Right atrium auricular region (tissue), 2 donors: ENCODE measurements at places on chromosomes 1 and 21.
A peak's percentile ranks its signal among the peaks of the same experiment; 100 is the strongest.

- peak; percentile 77 for DNase-seq
These were observed 23.2 kb downstream of the INTS7 start for GRCh38 chr1:212012034-212012740.

DNA sequence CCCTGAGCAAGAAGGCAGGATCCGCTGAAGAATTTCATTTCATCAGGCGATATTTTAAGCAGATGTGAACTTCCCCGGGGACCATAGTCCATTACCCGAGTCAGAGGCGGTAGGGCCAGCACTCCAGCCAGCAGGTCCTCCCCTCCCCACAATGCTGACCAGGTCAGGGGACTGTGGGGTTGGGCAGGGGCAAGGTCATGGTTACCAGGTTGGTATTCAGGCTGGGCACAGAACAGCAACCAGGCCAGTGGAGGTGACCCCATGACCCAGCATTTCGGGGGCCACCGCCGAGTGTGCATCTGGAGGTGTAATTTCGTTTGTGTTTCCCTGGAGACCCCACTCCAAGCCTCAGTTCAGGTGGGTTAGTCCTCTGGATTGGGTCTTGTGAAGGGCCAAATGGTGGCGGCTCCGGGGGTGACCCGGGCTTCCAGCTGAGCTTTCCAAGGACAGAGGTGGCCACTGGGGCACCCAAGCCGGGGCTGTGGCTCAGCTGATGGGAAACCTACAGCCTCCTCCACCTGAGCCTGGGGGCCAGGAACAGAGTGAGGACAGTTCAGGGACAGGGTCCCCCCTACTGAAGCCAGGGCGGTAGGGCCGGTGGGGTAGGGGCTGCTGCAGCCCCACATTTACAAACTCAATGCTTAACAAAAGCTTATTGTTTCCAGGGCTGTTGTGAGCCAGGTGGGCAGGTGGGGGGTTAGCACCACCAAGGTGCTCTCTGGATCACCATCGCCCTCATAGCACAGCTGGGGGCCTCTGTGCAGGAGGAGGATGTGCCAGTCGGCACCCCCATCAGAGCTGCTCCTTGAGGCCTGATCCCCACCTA is 2.8 kb downstream of the PRDM16 start:
- no peak for DNase-seq

- DNase-seq: no peak
These were observed 6.9 kb downstream of the CAMK1G start for GRCh38 chr1:209590405-209590804.

GRCh38 chr1:208691012-208691411 is 446.8 kb upstream of the PLXNA2 start:
- no peak for DNase-seq

GRCh38 chr1:159880430-159880829 is 18.0 kb upstream of the VSIG8 start:
- no peak for DNase-seq

DNA sequence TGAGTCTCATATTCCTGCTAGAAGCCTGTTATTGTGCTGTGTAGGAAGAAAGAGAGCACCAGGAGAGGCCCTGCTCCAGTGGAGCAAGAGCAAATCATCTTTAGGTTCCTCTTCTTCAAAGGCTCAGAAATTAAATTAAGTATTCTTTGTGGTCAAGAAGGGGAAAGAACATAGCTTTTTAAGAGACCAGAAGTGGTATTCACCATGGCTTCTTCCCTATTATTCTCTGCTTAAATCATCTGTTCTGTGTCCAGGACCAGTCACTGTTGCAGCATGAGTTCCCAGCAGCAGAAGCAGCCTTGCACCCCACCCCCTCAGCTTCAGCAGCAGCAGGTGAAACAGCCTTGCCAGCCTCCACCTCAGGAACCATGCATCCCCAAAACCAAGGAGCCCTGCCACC is 1.1 kb downstream of the SPRR1B start:
- DNase-seq: no peak

GRCh38 chr1:63701187-63701586 is 72.6 kb upstream of the ROR1 start:
- no peak for DNase-seq

DNA sequence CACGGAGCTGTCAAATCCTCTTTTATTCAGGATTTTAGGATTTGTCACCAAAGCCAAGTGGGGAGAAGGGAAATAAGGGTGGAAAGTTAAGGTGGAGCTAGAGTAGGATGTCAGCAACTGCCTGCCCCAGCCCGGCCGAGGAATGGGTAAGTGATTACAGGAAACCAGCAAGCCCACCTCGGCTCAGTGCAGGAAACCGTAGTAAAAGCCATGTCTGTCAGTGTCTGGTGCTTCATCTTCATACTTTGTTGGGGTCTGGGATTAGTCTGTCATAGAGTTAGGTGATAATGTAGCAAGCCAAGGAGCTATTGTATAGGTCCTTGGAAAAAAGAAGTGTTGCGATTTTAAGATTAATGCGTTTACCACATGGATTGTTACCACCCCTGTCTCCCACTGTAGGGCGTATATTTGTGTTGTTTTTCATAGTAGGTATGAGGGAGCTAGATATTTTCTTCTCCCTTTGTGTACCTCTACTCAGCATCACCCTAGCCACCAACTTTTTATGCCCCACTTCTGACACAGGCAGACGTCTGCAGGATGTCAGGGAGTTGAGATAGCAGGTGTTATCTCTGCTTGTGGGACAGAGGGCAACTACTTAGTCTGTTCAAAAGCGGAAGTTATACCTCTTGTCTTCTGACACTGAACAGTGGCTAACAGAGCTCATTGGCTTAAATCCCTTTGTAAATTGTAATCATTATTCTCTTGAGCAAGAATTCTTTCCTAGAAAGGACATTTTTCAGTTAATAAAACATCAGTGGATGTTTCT is 253.7 kb downstream of the HHAT start:
- no peak for DNase-seq

- DNase-seq: no peak
These were observed 920 bp downstream of the MTR start for GRCh38 chr1:236795757-236796667.

DNA sequence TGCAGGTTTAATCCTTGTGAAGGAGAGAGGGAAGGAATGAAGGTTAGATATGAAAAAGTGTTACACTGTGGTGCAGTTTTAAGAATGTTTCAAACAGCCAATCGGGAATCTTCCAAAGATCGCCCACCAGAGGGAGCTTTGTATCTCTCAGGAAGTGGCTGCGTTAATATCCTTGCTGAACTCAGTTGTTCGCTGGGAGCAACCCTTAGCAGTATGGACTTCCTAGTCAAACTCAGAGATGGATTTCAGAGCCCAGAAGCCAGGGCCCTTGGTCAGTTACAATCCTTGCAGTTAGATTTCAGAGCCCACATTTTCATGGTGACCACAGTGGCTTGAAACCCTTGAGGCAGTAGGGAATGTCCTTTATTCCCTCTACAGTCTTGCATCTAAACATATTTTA is 136.2 kb downstream of the NTNG1 start:
- no peak for DNase-seq

- DNase-seq: no peak
These were observed 3.1 kb downstream of the SLC5A9 start for GRCh38 chr1:48225579-48225978.

DNA sequence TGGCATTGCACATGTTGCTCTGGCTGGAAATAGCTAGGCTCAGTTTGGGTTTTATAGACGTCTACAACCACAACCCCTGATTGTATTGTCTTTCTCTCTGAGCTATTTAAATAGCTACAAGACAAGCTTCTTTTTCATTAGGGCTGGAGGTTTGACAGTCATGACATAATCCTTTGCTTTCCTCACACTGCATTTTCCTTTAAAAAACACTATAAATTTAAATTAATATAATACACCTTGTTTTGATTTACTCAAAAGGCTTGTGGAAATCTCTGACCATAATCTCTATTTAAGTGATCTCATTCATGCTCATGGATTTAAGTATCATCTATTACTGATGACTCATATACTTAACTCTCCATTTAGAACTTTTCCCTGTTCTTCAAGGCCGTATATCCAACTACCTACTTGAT is 50.4 kb upstream of the PTGFR start:
- no peak for DNase-seq

- DNase-seq: no peak
These were observed 64.6 kb downstream of the UBIAD1 start for GRCh38 chr1:11337580-11338073.

DNA sequence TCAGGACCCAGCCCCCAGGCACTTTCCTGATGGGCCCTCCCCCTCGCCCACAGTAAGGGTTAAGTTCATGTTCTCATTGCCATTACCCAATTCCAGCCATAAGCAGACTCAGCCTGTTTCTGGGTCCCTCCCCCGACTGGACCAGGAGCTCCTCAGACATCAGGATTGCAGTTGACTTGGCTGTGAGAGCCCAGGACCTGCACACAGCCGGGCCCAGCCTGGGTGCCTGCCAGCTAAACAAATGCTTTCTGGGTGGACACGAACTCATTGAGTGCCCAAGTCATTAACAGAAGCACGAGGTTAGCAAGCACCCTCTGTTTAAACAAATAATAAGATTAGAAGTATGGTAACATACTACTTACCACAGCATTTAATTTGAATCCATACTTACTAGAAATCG is 147.9 kb upstream of the POU3F1 start:
- no peak for DNase-seq

DNA sequence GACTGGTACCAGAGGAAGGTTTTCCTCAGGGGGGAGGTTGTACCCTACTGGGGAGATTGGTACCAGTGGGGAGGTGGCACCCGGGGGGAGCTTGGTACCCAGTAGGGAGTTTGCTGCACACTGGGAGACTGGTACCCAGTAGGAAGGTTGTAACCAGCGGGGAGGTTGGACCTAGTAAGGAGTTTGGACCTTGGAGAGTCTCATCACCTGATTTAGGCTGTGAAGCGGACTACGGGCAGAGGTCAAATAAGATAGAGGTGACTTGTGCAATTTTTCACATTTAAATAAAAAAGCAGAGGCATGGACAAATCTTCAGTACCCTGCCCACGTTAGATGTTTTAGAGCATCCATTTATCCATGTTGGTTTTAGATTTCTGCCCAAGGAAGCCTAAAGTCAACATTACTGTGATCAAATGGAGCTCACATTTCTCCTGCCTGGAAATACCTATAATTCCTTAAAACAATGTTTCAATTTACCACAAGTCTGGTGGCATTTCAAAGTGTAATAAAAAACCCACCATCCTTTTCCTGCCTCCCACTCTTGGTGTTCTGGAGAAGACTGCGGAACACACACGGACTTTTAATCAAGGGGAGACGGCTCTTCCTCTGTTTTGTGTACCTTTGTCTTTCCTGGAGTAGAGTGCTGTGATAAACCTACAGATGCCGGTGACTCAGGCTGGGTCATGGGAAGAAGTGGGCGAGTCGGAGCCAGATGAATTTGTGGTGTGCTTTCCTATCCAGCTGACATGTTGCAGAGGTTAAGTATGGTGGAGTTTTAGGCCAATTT is 36.2 kb upstream of the MRPS6 start:
- DNase-seq: no peak

GRCh38 chr1:47477595-47478080 is 39.8 kb downstream of the FOXD2 start:
- DNase-seq: no peak

- no peak for DNase-seq
These were observed 240.9 kb downstream of the CAMTA1 start for GRCh38 chr1:7026169-7026568.

DNA sequence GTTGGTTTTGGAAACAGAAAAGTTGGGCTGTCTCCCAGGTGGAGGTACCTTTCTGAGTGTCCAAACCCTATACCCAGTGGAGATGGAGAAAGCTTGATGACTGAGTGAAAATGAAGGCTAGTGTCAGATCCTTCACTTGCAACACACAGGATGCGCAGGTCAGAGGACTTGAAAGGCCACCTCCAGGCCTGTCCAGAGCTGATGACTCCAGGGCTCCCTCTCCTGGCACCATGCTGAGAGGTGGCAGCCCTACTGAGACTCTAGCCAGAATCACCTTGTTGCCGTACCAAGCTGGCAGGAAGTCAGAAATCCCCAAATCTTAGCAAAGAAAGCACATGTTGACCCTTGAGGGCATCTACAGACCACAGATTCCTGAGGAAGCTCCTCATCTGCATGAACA is 16.4 kb downstream of the KNCN start:
- DNase-seq: no peak

DNA sequence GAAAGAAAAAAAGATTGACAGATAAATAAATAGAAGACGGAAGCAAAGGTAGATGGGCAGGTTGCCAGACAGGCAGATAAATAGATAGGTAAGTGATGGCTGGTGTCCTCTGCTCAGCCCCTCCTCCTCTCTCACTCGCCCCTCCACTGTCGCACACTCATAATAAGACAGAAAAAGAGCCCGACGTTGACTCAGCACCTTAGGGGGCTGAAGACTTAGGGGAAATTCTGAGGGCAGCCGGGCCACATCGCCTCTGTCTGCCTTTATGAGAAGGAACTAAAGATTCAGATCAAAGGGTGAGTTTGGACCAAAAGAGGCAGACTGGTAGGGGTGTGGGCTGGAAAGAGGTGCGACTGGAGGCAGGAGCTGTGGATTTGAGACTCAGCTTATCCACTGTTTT is 158.1 kb upstream of the IGSF21 start:
- DNase-seq: no peak

DNA sequence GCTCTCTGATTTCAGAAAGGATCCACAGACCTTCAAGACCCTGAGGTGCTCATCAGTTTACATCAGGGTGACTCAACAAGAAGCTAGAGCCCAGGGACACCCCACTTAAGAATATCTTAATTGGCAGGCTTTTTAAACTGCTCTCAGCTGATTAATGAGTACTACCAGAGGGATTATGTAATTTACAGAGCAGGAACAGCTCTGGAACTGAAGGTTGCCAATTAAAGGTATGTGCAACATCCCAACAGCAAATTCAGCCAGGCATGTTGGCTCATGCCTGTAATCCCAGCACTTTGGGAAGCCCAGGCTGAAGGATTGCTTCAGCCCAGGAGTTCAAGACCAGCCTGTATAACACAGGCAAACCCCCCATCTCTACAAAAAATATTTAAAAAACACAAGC is 295.7 kb downstream of the SETD4 start:
- DNase-seq: no peak
